ENCODE measurements at places on chromosomes 3 and 15. TPM values are rescaled to one million over a fixed set of nuclear protein-coding genes. Genes with fewer than 3 reads are reported as not detected.

GRCh38 chr3:139111392-139112229 is 66.9 kb upstream of the PRR23C start:
- DNase-seq = peak; percentile 71

- DNase-seq = no peak
Observed at GRCh38 chr15:52559575-52559974, 9.3 kb downstream of the ARPP19 start.

DNA sequence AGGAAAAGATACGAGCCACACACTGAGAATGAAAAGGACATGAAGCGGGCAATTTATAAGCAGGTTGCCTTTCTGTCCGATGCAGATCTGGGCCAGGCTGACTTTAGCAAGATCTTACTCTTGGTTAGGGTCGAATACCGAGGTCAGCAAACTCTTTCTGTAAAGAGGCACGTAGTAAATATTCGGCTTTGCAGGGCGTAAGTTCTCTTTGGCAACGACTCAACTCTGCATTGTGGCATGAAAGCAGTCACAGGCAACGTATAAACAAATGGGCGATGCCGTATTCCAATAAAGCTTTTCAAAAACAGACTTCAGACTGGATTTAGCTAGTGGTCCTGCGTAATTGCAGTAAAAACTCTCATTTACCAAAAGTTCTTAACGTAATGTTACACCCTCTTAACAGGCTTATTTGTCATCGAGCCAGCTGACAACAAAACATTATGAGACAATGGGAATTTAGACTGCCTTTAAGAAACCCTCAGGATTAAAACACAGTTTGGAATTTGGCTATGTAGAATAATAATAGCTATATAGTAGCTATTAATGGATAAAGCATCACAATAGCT is 13.1 kb upstream of the RPL35A start:
- no peak for DNase-seq

DNA sequence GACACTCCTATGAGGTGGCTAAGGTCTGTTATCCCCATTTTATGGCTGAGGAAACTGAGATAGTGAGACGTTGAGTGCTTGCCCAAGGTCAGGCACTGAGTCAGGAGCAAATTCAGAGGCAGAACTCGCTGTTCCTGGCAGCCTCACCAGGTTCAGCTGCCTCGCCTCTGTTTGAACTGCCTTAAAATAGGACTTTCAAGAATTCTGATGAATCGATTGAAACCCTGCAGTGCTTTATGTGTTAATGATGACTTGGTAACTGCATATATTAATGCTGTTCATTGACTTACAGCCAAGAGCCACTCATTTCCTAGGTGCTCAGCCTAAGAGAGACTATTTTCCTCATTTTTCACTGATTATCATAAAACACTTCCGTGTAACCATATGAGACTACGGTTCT is 79.5 kb upstream of the BHLHE40 start:
- no peak for DNase-seq

DNA sequence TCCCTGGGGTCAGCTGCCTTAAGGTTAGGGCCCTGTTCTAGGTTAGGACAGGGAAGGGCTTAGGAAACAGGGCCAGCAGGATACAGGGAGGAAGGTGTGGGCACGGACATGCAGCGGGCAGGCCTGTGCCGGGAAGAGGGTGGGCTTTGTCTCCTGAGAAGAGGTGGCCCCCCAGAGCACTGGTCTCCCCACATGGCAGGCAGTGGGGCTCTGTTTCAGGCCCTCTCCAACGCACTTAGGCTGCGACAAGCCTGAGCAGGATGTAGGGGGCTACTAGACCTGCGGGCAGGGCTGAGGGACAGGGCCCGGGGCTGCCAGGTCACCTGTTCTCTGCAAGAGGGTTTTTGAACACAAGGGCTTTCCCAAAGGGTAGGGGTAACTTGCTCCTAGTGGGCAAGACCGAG is 33.5 kb downstream of the KLF13 start:
- DNase-seq = no peak

DNA sequence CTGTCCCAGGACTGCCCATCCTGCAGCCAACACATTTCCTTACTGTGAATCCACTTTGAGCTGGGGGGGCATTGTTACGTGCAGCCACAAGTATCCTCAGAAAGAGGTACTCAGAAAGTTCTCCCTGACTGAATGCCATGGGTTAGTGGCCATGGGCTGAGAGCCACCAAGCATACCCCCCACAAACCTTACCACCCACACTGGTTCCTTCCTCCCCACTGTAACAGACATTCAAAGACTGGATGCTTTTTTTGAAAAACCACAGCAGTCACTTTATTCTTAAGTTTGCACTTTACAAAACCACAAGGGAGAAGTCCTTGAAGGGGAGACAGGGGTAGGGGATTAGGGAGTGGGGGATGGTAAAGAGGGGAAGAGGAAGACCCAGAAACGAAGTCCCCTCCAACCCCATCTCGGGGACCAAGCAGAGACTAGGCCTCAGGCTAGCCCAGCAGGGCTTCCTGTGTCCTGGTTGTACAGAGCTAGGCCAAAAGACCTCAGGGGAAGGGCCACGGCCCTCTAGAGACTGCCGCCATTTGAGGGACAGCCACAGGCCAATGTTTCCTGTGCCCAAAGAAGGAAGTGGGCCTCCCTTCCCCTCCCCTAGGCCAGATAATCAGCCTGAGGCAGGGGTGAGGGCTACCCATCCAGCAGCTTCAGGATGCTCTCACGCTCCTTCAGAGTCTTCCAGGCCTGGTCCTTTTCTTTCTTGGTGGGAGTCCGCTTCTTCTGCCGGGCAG is 10.1 kb upstream of the CAMK1 start:
- no peak for DNase-seq

DNA sequence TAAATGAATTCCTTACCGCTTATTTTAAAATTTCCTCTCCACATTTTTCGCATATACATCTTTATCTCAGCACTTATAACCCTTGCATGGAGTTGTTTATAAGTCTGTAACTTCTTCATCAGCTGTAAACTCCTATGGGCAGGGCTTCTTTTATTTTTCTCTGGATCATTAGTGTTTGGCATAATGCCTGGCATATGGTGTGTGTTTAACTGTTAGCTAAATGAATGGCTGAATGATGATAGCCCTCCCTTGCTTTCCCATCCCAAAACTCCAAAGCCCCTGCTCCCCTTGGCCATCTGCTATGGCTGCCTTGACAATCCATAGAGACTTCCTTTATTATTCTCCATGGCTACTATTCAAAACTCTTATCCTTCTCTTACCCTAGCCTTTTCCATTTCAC is 48.1 kb upstream of the SEMA6D start:
- no peak for DNase-seq

LINGO1 gene
- total RNA-seq = 1.7 TPM

TGM4 gene
- total RNA-seq = not detected

REC114 gene
- total RNA-seq = not detected

STX19 gene
- not detected for total RNA-seq
